ENCODE measurements at places on chromosomes 11 and 22.

- no peak for DNase-seq
Measured at GRCh38 chr11:79198898-79199250, 242.0 kb downstream of the TENM4 start.

- DNase-seq = no peak
Measured at GRCh38 chr11:44866286-44866685, 84.4 kb downstream of the TP53I11 start.

GRCh38 chr11:92758241-92758780, 211.1 kb upstream of the MTNR1B start:
- DNase-seq = no peak

GRCh38 chr11:116384407-116384806, 388.4 kb downstream of the BUD13 start:
- DNase-seq = no peak

GRCh38 chr22:31973739-31974138, 29.4 kb downstream of the YWHAH start:
- DNase-seq = no peak

GRCh38 chr22:19668748-19669147, 45.6 kb upstream of the SEPTIN5 start:
- DNase-seq = no peak

- DNase-seq = no peak
Measured at GRCh38 chr11:35624316-35624715, 6.1 kb downstream of the FJX1 start.

- DNase-seq = no peak
Measured at GRCh38 chr11:72580642-72580950, 93.6 kb downstream of the PDE2A start.

- no peak for DNase-seq
Measured at GRCh38 chr11:46240371-46240770, 37.1 kb upstream of the CREB3L1 start.

DNA sequence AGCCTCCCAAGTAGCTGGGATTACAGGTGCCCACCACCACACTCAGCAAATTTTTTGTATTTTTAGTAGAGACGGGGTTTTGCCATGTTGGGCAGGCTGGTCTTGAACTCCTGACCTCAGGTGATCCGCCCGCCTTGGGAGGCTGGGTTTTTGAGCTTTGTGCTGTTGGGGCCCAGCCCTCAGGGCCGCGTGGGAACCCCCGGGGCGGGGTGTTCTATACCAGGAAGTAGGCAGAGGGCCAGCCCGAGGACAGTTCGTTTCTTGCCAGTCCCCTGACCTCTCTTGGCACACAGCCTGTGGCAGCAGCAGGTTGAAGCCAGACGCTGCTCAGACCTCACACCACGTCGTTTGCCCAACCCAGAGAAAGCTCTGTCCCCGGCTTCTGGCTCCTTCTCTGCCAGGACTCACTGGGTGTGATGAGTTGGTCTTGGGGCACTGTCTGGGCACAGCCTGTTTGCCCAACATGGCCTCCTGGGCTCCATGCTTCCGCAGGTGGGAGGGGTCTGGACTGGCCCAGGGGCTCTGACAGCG, 24.9 kb upstream of the CHKA start:
- no peak for DNase-seq

- DNase-seq = no peak
Measured at GRCh38 chr11:70389201-70389600, 9.1 kb upstream of the CTTN start.

- no peak for DNase-seq
Measured at GRCh38 chr11:96967616-96968015, 577.8 kb downstream of the JRKL start.

DNA sequence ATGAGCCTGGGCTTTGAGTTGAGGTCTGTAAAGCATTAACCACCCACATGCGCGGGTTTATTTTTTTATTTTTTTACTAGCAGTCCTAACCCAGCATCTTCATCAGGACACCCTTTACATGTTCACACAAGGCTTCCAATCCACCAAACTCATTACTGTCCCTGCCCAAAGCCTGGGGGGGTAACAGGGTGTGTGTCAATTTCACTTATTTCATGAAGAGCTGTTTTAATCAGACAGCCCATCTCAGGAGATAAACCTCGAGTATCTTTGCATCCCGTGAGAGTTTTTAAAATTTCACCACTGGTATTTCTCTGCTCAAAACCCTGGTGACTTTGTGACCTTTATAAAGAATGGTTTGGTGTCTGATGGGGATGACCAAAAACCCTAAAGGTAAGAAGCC, 45.6 kb downstream of the ANO1 start:
- no peak for DNase-seq

DNA sequence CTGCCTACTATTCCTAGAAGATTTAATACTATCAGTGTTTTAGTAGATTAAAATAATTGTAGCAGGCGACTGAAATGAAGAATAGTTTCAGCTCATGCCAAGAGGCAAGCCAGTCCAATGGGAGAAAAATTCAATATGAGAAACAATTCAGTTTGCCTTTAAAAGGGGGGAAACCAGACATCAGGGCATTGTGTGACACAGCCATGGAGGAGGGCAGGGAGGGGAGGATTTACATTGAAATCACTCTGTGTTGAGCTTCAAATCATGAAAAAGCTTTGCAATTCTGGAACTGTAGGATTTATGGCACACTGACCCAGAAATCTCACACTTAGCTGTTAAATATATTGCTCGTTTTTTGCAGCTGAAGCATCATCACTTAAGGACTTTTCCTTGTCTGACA, 4.6 kb downstream of the SLC1A2 start:
- no peak for DNase-seq

GRCh38 chr22:43337385-43337784, 5.8 kb downstream of the SCUBE1 start:
- DNase-seq = no peak

DNA sequence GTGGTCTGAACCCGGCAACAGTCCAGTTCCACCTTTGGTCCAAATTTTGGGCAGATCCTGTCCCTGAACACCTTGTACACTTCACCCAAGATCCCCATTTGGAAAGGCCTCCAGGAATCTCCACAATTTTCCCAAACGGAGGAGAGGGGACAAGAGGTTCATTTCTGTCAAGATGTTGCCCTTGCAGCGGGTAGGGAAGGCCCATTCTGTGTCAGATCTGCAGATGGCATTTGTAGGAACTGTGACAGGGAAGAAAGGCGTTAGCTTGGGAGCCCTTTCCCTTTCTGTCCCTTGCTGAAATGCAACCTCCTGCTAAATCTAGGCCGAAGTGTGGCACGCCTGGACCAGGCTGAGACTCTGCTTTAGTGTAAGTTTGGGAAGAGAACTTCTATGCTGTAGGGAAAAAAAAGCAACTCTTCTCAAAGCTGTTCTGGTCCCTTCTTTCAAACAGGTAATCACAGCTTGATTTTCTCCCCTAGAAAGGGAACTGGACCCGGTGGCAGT, 86.0 kb downstream of the SCN3B start:
- no peak for DNase-seq

DNA sequence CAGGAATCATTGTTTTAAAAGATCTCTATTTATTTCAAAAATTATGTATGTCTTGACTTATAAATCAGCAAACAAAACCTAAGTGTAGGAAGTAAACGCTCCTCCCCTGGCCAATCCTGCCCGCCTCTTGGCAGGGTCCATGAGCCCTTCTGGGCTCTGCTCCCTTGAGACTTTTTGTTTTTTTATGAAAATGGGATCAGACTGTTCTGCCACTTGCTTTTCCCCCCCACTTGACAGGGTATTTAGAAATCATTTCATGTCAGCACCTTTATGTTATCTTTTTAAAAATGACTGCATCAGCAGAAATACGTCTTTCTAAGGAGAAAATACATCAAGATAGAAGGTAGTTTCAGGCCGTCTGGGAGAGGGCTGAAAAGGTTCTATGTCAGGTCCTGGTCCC, 35.6 kb downstream of the FBLN1 start:
- DNase-seq = no peak

GRCh38 chr11:112637076-112637475, 324.1 kb upstream of the NCAM1 start:
- DNase-seq = no peak

DNA sequence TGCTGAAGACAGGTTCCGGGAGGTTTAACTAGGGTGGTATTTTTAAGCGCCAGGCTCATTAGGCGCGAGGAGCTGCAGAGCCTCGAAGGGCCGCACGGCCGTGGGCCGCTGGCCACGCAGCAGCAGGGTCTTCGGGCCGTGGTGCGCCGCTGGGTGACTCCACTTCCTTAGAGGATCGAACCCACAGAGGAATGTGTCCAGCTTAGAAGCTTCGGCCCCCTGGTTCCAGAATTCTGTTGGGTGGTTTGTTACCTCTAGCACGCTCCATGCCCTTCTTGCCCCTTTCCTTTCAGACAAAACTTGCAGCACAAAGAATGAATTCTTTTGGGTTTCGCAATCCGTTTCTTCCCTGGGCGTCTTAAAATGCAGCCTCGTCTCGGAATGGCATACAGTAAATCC, 773 bp upstream of the PATL1 start:
- no peak for DNase-seq
